ENCODE measurements at places on chromosomes 2 and 18.

- no peak for DNase-seq
These were observed 147.1 kb upstream of the SH3BP4 start for GRCh38 chr2:234804704-234805103.

- no peak for DNase-seq
These were observed 2.6 kb upstream of the STON1 start for GRCh38 chr2:48527226-48527885.

GRCh38 chr18:2662990-2663389, 7.5 kb downstream of the SMCHD1 start:
- no peak for DNase-seq

DNA sequence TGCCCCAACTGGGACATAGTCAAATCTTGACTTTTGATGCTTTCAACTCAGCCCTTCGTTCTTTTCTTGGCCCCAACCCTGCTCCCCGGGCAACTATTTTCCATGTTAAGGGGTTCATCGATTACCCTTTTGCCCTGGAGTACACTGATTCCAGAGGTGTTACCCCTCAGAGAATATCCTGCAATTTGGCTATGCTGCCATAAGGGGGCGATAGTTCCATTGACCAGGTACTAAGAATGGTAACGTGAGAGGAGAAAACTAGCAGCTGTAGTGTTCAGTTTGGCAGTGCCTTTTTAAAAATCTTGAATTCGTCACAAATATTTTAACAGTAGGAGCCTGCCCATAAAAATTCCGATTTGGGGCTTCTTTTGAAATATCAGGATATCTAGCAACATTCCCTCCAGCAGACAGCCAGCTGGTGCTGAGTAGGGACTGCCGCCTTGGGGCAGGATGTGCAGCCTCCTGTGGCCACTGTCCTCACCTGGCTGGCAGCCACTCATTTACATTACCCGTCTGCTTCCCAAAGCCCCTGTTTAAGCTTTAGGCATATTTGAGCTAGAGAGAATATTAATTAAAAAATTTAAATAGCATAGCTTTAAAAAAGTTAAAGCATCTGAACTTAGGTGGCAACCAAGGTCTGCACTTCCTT, 146.3 kb upstream of the SKOR2 start:
- no peak for DNase-seq

DNA sequence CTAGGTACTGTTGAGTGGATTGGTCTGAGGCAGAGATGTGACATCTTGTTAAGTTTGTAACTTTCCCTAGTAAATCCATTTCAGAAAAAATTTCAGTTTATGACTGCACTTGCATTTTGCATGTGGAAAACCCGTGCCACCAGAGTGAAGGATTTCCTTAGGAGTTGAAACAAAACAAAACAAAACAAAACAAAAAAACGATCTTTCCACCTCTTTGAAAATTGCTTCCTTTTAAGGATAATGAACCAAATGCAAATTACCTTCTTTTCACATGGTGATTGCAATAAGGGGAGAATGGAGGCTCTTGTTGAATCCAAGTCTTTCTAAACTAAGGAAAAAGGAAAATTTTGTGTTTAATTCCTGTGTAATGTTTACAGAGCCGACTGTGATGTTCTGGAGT, 43.2 kb downstream of the PHLPP1 start:
- DNase-seq, result no peak

DNA sequence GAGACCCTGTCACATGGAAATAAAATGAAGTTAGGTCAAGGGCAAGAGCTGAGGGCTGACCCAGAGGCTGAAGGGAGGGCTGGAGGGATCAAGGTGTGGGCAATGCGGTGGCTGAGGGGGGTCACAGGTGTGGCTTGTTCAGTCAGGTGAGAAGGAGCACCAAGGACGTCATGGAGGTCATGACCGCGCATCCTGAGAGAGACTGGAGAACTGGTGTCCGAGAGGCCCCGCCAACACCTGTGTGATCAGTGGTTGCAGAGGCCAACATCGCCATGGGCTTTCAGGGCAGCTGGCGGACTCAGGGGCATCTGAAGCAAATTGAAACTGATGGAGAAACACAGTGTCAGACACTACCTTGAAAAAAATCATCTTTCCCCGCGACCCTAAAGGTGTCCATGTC, 13.0 kb downstream of the TOGARAM2 start:
- no peak for DNase-seq

All from H54 (cell line).